ENCODE measurements at places on chromosomes 1 and 21.

DNA sequence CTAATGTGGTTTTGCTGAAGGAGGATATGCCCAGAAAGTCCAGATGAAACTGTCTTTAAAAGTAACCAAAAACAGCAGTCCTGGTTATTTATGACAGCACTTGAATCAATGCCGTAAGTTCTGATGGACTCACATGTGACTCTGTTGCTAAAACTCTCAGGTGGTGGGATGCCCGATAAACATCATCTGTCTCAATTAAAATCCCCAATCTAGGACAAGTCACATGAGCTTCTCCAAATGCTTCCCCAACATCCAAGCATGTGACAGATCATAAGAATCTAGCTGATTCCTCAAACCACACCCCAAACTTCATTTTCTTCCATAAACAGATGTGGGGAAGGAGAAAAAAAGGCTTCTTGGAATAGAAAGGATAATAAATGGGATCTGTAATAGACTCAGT is 786 bp upstream of the CTSK start:
- DNase-seq: no peak

DNA sequence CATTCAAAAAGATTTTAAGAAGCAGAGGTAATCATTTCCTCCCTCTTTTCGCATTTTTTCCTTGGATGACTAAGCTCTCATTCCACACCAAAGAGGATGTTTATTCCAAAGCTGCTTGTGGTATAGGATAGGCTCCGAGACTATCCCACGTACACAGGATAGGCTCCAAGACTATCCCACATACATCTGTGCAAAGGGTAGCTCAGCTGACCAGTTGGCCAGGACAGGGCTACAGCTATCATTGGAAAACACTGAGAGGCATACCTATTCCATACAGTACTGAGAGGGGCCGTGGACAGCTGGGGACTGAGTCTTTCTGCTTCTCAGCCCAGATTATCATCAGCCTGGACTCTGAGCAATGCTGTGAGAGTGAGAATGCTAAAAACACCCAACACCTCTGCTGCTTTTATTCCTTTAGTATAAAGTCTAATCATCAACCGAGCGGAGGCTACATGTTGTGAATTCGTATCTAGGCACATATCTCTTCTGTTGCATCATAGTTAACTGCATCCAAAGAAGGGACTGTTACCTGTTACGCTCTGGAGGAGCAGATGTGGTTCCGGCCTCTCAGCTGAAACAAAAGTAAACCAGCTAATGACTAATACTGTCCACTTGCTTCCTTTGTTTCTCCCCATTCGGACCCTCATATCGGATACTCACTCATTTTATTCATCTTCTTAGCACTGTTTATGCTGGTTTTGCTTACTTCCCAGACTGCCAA is 141.0 kb downstream of the TNFSF18 start:
- no peak for DNase-seq

DNA sequence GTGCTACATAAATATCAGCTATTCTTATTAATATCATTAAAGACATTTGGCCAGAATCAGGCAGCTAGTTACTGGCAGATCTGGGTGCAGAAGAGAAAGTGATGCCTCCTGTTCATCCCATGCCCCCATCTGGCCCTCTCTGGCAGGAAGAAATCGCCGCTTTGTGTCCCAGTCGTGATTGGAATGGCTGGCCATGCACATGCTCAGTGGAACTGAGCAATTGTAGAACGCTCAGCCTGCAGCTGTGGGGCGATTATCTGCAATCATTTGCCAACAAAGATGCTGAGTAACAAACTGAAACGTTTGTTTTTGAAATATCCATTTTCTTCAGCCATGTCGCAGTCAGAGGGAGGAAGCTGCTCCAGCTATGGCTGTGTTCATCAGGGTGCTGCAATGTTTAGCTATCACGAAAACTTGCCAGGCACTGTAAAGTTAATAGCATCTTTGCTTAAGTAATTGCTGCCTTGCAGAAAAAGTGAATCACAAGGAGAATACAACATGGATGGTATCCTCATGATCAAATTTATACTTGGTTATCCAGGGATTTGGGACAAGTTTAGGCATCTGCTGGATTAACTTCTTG is 36.5 kb downstream of the NGF start:
- DNase-seq: no peak

DNA sequence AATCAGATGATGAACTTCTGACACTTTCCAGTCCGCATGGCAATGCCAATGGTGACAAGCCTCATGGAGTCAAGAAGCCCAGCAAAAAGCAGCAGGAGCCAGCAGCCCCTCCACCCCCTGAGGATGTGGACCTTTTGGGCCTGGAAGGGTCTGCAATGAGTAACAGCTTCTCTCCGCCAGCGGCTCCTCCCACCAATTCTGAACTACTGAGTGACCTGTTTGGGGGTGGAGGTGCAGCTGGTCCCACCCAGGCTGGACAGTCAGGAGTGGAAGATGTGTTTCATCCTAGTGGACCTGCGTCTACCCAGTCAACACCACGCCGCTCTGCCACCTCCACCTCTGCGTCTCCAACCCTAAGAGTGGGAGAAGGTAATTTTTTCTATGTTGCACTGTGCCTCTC is 28.0 kb upstream of the LEPR start:
- DNase-seq: no peak

DNA sequence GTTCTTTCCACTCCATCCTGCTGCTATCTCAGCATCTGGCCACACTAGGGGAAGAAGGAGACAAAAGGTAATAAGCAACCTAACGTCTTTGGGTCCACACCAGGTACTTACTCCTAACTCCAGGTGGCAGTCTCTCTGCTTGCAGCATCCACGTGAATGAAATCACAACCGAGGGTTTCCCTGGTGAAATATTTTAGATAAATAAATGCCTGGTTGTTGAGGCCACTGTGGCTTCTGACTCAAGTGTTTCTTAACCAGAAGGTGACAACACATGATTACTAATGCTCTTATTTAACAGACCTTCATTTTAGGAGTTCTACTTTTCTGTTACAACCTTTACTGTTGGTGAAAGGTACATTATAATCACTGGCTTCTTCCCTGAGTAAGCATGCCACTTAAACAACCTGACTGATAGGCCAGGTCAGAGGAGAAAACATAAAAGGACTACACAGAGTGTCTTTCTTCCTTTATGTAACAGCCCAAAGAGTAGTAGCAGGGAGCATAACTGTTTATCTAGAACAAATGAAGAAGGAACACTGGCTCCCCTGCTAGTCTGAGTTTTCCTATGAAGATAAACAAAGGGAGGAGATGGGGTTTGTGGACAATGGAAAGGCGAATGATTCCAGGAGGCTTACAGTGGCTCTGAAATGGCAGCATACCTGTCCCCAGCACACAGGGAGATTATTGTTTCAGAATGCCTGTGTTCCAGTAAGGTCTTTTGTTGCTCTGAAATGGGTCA is 59.9 kb downstream of the SYT6 start:
- DNase-seq: no peak

DNA sequence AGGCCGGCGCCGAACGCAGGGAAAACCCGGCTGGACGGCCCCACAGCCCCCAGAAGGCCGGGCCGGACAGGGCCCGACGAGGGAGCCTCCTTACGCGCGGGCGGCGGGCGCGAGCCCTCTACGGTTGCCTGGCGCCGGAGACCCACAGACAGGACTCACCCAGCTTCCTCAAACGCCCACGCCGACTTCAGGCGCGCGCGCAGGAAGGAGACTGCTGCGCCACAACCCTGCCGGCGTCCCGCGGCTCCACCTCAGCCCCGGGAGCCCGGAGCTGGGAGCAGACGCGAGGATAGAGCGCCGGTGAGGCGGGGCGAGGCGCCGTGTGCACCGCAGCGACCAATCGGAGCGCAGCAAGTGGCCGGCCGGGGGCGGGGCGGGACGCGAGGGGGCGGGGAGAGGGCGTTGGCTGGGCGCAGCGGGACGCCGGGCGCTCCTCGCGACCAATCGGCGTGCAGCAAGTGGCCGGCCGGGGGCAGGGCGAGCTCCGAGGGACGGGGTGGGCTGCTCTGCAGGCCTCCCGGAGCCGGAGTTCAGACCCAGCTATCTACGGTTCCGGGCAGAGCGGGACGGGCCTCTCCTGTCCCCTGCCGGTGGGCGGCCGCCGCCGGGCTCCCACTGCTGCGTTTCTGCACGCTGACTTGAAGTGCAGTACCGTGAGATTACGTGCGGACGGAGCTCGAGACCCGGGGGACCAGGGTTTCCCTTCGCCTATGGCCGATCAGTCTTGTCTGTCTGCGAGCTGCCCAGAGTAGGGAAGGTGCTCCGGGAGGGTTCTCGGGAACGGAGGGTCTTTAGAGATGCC is at the start of gene TMEM50B:
Gene TMEM50B, minus strand, starts transcription at position 296 of the 802 bp plus-strand sequence. CDS start 11,089 bp downstream, outside the sequence.
- DNase-seq: peak; percentile 96

DNA sequence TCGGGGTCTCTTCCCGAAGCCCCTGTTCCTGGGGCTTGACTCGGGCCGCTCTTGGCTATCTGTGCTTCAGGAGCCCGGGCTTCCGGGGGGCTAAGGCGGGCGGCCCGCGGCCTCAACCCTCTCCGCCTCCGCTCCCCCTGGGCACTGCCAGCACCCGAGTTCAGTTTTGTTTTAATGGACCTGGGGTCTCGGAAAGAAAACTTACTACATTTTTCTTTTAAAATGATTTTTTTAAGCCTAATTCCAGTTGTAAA is 158.7 kb downstream of the RUNX1 start:
- no peak for DNase-seq

Data from activated T-helper 1 cell treated with anti-CD3 and anti-CD28 coated beads, Interleukin-2, amount 50 U/mL, for 16 hours (primary cell).